ENCODE measurements at places on chromosomes 1 and 21.
A peak's percentile ranks its signal among the peaks of the same experiment; 100 is the strongest.

DNA sequence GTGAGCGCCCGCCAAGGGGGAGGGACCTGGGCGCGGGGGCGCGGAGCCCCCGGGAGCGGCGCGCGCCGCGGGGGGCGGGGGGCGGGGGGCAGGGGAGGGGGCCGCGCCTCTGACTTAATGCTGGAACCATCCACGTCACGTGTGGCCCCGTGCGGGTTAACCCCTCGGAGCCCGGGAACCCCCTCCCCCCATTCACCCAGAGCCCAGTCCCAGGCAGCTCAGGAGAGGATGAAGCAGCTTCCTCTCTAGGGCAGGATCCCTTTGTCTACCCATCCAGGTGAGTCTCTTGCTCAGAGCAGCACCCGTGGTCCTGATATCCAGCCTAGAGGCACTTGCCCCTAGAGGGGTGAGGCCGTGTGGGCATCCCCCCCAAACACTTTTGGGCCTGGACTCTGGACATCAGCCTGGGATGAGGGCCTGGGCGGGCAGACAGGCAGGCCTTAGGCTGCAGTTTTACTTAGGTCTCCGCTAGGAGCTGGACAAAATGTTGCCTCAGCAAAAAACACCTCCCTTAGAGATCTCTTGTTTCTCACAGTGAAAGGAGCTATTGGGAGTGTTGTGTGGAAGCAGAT is at the start of gene ALX3:
Gene ALX3 (minus strand): TSS at position 2 of the 572 bp plus-strand sequence. CDS start 60 bp downstream, outside the sequence.
- DNase-seq, result no peak

DNA sequence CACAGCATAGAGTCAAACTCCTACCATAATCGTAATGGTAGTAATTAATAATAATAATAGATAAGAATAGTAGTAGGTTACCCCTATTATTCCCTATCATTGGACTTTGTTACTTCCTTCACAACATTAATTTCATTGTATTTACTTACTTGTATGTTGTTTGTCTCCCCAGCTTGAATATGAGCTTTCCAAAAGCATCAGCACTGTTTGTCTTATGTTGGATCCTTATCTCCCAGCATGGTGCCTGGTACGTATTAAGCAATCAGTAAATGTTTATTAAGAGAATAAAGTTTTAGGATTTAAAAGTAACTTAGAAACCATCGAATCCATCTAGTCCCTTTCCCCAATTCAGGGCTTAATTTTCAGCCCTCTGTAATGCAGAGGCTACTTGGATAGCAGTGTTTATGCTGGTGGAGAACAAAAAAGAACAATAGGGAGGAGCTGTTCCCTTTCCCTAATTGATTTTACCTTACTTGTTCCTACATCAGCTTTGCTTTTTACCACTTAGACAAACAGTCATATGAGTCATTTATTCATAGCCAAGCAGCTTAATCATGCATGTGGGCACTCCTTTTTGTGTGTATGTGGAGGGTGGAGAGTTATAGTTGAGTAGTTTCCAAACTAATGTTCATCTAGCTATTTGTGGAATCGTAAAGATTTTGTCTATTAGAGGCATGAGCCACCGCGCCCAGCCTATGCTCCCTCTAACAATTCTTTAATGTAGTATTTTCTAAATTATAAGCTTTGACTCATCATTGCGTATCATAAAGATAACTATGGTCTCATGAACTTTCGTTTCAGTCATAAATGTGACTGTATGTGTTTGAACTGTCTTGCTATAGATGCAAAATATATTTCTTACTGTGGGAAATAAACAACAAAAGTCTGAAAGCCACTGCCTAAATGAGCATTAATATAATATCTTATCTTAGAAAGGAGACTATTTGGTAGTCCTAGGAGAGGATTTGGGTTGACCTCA is 20.9 kb upstream of the DR1 start:
- peak; percentile 88 for DNase-seq

- no peak for DNase-seq
Measured at GRCh38 chr1:154748405-154748775, 121.7 kb downstream of the KCNN3 start.

- no peak for DNase-seq
Measured at GRCh38 chr1:82950606-82951200, 1048.2 kb downstream of the TTLL7 start.

DNA sequence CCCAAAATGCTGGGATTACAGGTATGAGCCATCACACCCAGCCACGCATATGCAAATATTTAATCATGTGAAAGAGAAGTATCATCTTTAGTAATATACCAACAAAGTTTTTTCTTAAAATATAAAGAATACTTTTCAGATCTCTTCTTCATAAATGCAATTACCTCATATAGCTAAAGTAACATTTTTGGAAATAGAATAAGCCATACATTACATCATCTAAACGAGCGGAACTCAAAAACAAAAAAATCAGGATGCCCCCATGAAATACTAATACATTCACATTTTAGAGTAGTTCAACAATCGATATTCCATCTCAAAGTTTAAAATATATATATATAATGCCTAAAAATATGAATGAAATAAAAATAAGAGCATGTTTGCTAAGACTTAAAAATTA is 4.7 kb downstream of the NDC1 start:
- DNase-seq, result no peak

- DNase-seq, result no peak
Measured at GRCh38 chr1:62092110-62092509, 102.5 kb upstream of the L1TD1 start.

DNA sequence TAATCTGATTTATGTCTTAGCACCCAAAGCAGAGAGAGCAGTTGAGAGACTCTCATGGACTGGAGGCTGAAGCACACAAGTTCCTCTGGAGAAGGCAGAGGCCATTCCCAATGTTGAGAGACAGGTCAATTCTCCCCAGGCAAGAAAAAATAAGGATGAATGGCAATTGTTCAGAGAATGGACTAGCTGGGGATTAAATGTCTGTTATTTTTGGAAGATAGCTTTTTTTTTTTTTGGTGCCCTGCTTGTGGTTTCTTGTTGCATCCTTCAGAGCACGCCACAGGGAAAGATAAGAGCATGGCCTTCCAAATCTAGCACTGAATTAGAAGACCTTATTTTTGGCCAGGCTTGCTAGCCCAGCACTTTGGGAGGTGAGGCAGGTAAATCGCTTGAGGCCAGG is 65.6 kb upstream of the ERRFI1 start:
- DNase-seq, result peak; percentile 82

DNA sequence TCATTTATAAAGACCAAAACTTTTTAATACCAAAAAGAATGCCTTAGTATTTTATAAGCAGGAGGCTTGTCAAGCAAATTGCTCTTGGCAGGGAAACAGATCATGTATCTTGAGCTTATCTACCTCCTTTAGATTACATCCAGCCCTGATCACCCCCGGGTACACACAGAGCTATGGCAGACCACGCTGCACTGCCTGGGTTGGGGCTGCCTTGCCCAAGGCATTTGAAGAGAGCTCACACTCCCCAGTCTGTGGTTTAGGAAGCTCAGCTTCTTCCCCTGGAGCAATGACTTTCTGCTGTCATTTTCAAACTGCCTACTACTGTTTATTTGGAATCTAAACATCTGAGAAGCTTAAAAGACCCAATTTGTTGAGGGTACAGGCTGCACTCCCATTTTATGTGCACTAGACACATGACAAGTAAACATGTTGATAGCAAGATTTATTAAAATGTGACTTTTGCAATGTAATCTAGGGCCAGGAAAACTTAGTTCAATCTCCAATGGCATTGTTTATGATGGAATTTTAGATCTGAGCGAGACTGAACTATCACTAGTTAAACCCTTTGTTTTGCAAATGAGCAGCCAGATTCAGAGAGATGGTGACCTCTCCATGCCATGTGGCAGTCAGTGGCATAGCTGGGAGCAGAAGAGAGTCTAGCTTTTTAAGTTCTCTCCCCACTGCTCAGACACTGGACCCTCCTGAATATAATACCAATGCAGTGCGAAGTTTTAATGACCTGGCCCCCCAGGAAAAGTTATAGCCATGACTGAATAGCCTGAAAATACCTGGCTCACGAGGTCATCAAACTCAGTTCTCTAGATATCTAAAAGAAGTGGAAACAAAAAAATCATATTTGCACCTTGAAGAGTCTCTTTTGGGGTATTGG is 214.9 kb downstream of the HLX start:
- DNase-seq, result no peak

DNA sequence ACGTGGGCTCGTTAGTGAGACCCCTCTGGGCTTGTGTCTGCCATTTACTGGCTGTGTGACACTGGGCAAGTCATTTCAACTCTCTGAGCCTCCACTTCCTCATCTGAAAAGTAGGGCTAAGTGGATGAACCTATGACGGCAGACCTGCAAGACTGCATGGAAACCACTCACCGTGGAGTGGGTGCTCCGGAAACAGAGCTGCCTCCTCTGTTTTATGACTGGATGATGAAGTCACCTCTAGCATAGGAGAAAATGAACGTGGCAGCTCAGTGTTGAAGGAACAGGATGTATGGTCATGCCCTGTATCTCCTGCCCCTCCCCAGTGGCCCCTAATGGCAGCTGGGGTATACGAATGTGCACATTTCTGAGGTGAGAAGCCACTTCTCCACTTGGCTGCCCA is 40.5 kb downstream of the STPG1 start:
- no peak for DNase-seq

GRCh38 chr1:220684890-220685289 is 5.3 kb upstream of the C1orf115 start:
- DNase-seq, result no peak

DNA sequence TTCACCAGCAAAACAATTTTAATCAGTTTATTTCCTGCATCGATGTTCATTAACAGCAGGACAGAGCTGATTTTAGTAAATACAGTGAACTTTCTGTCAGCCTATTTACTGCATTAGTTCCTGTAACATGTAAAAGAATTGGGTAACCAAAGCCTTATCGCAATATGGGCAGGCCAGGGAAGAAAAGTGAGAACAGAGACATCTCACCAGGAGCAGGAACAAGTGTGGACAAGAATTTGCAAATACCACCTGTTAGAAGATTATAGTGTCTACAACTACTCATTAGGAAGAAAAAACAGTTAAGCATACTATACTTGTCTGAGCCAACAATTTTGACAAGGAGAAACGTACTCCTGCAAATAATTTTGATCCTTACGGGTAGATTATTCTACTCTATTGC is 1293.9 kb downstream of the PLA2G4A start:
- DNase-seq, result no peak

DNA sequence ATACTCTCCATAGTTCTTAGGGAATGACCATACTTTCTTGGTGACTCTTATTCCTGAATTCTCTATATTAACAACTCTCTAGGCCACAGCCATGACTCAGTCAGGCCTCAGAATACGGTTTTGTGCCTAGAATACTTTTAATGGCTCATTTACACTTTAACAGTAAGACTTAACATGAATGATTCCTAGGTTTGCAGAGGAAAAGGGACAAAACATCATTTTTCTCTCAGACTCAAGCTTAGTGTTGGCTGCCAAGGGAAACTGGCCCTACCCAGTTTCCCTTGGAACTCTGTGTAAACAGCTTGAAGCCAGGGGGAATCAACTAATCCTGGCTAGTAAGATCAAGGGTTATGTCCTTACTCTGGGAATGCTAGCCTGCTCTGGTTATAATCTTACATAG is 164.9 kb upstream of the PKN2 start:
- no peak for DNase-seq

GRCh38 chr1:173744651-173745050 is 29.9 kb downstream of the KLHL20 start:
- no peak for DNase-seq

DNA sequence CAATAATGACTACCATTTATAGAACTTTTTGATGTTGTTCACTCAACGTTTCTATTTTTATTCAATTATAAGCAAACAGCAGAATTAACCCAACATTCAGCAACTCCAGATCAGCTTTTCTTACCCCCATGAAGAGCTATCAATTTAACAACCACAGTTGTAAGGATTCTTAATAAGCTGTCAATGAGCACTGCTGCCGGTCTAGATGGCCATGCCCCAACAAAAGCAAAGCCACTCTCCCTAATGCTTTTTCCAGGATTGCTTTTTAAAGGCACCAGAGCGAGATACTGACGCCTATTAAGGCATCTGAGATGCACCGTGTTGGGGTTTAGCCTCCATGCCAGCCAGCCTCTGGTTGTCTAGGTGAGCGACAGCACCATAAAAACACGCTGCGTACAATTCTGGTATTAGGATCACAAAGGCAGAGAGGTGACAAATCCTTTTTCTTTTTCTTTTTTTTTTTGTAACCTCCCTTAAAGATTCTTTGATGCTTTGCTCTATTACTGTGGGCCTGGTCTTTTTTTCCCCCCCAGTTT is 39.5 kb downstream of the PTPRC start:
- no peak for DNase-seq

DNA sequence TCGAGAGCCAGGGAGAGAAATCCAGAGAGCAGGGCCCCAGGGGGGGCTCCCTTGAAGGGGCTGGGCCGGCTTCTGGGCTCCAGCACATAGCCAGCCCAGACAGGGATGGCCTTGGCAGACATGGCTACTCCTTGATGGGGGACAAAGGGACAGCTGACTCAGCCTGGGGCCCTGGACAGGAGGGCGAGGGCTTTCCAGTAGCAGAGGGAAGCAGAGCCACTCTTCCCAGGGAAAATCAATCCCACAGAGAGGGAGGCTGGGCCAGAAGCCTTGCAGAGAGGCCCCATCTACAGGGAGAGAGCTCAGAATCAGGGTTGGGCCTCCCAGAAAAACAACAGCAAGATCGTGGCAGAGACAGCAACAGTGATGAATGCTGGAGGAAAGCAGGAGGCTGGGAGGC is 15.6 kb downstream of the IGFN1 start:
- DNase-seq, result no peak

DNA sequence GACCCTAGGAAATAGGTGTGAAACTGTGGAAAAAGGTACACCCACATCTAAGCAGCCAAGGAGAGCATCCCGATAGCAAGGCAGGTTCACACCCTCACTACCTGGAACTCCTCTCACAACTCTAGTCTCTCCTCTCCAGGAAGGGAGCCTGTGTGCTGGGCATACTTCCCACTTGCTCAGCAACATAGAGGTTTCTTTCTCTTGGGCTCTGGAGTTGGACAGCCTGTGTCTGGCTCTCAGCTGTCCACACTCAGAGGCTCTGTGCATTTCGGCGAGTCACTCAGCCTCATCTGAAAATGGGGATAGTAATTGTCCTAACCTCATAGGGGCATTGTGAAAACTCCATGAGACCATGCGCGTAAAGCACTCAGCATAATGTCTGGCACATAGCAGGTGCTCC is 29.6 kb upstream of the VWA5B1 start:
- no peak for DNase-seq

GRCh38 chr1:246800356-246800755 is 76.1 kb downstream of the SCCPDH start:
- no peak for DNase-seq

GRCh38 chr21:37513383-37513782 is 146.8 kb downstream of the DYRK1A start:
- no peak for DNase-seq

DNA sequence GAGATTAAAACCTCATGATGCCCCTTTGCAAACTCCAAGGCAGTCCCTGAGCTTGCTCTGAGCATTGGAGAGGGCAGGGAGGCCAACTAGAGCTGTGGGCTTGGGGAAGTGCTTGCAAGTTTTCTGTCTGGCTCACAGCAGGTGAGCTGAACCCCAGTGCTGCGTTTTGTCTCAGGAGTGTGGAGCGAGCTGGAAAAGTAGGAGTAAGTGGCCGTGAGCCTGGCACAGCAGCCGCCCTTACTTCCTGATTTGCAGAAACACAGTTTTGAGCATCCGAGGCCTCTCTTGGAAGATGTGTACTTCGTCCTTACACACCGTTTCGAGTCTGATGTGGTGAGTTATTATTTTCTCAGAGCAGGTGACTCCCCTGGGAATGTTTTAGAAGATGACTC is 221.2 kb upstream of the C1orf174 start:
- no peak for DNase-seq

GRCh38 chr1:22556391-22557104 is 6.7 kb upstream of the EPHA8 start:
- DNase-seq, result no peak
